Neural progenitor cell (in vitro differentiated cells): ENCODE measurements at places on chromosomes 16 and 17. TPM values are rescaled to one million over a fixed set of nuclear protein-coding genes. Genes with fewer than 3 reads are reported as not detected.
A peak's percentile ranks its signal among the peaks of the same experiment; 100 is the strongest.

The TUBB3 gene
- total RNA-seq = 41.4 and 107 TPM in 2 replicates

The PYDC1 gene
- total RNA-seq = not detected in 2 replicates

The CHRNB1 gene
- total RNA-seq = 7.4 and 7.5 TPM in 2 replicates

The EVPL gene
- not detected in 2 replicates for total RNA-seq

The DOC2A gene
- total RNA-seq = 3.1 and 8.1 TPM in 2 replicates

The SDR42E1 gene
- 0.12 and 0.37 TPM in 2 replicates for total RNA-seq

The CMTM1 gene
- total RNA-seq = 2.9 TPM in 1 of 2 replicates, not detected in the other

The CA7 gene
- total RNA-seq = not detected in 2 replicates

The GP2 gene
- not detected in 2 replicates for total RNA-seq

The LITAF gene
- total RNA-seq = 42.5 and 50.0 TPM in 2 replicates

The CD300LF gene
- not detected in 2 replicates for total RNA-seq

The FADS6 gene
- 0.36 TPM in 1 of 2 replicates, not detected in the other for total RNA-seq

The PRR29 gene
- 0.95 and 1.5 TPM in 2 replicates for total RNA-seq

The PPP1R1B gene
- total RNA-seq = 0.90 TPM in 1 of 2 replicates, not detected in the other

- H3K27ac ChIP-seq = peak overlapping the region; percentile 83
- H3K36me3 ChIP-seq = no peaks in the 10 kb centered on the region
- no peak overlapping the region for H3K4me3 ChIP-seq
- DNase-seq = peak; percentile 23
- H3K4me1 ChIP-seq = peaks cover 10% of the 10 kb centered on the region
Measured at GRCh38 chr17:61253937-61254574, 145.6 kb upstream of the TBX2 start.

DNA sequence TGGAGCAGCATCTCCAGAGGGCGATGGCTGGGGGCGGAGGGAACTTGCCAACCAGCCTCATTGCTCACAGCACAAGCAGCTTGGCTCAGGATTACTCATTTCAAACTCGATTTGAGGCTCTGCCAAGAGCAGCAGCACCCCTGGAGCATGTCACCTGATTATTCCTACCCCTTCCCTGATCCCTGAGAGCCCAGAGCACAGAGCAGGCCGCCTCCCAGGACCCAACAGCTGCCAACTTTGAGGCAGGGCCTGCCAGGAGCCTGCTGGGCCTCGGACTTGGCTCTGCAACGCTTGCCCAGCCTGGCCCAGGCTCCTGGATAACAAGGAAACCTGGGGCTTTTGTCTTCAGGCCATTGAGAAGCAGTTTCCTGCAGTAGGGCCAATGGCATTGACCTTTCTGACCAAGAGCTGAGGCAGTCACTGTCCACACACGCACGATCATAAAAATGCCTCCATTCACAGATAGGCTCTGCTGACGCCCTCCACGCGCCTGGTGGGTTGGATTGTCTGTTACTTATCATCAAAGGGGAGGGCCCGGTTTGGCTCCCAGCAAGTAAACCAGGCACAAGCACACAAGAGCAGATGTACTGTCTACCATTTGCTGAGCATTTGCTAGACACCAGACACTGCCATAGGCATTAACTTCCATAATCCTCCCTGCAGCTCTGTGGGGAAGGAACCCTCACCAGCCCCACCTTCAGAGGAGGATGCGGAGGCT is 406.6 kb upstream of the EEF2KMT start:
- no peak for DNase-seq
- H3K4me1 ChIP-seq = peaks cover 18% of the 10 kb centered on the region
- no peak overlapping the region for H3K27ac ChIP-seq
- no peaks in the 10 kb centered on the region for H3K36me3 ChIP-seq
- no peaks in the 10 kb centered on the region for H3K27me3 ChIP-seq

GRCh38 chr17:44536090-44536953 is 21.0 kb upstream of the FZD2 start:
- no peak overlapping the region for H3K4me3 ChIP-seq
- H3K36me3 ChIP-seq = no peaks in the 10 kb centered on the region
- no peak overlapping the region for H3K27ac ChIP-seq

DNA sequence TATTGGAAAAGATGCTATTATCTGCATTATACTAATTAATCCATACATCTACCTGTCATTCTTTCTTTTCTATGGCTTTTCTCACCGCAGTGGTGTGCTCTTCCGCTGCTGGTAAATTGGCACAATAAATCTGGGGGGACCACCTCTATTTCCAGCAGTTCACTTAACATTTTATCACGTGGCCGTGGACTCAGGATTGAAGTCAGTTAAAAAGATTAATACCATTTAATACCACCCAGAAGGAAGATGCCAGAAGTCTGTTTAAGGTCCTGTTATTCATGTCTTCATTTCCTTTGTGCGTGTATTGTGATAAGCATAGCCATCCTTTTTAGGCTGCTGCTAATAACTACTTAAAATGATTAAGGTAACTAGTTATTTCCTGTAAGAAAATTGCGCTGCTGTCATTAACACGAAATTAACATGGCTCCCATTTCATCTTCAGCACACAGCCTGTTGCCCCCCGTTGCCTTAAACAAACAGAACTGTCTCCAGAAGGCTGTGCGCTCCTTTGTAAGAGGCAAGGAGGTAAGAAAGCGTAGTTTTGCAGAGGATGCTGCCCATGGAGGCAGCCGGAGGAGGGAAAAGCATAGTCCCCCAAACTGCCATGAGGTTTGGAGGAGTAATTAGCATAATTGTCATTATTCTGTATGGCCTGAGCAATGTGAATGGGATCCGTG is 414.4 kb downstream of the UTP18 start:
- H3K27ac ChIP-seq = no peak overlapping the region
- no peaks in the 10 kb centered on the region for H3K36me3 ChIP-seq
- H3K4me1 ChIP-seq = no peaks in the 10 kb centered on the region
- no peak overlapping the region for H3K4me3 ChIP-seq
- DNase-seq = no peak

DNA sequence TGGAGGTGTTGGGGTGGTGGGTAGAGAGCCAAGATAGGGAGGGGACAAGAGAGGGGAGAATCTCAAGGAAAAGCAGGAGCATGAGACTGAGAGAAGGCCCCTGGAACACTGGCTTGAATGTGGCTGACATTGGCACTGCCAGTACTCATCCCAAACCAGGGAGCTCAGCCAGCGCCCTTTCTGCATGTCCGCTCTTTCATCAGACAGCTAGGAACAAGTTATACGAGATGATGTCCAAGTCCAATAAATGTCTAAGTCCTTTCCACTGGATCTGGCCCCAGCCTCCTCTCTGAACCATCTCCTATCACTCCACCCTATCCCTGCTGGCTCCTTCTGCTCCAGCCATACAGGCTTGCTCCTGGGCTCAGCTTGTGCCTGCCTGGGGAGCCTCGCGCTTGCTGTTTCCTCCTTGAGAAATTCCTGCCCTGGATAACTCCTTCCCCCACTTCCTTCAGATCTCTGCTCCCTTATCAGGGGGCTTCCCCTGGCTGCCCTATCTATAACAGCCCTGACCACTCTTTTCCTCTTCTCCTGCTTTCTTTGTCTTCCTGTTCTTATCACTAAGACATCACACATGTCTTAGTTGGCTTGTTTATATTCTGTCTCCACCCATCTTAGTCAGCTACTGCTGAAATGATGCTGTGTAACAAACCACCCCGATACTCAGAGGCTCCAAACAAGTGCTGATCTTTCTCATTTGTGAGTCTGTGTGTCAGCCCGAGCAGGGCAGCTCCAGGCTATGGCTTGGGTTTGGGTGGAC is 37.1 kb upstream of the MEOX1 start:
- H3K4me3 ChIP-seq = no peak overlapping the region
- no peak for DNase-seq

DNA sequence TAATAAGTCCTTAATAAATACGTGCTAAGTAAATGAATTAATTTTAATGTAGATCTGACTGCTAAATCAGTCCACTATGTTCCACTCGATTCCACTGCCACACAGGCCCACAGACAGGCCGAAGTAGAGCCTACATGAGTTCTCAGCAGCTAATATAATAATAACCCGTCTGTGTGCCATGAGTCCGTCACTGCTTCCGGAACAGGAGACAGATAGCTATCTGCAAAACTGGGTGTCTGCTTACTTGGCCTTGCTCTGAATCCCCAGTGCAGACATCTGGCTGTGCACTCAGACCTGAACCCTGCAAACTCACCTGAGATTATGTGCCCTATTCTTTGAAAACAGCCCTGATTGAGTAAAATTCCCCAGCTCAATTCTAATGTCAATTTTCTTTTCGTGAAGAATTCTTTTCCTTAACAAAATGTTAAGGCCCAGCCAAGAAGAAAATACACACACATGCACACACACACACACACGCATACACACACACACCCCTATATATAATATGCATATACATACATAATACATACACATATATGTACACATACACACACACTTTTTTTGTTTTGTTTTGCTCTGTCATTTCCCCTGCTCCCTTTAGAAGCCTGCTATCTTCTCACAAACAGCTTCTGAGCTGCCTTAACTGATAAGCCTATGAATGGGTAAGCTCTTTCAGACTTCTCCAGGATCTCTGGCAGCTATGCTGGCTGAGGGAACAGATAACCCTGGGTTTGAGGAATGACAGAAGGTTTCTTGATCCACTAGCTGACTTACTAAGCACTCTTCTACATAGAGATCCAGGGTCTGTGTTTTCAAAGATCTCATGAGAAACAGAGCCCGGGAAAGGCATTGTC is 39.8 kb upstream of the TOM1L1 start:
- no peaks in the 10 kb centered on the region for H3K36me3 ChIP-seq
- DNase-seq = no peak
- H3K4me3 ChIP-seq = no peak overlapping the region
- H3K4me1 ChIP-seq = no peaks in the 10 kb centered on the region
- no peaks in the 10 kb centered on the region for H3K27me3 ChIP-seq
- no peak overlapping the region for H3K27ac ChIP-seq

- H3K27me3 ChIP-seq = no peaks in the 10 kb centered on the region
- H3K36me3 ChIP-seq = no peaks in the 10 kb centered on the region
- H3K27ac ChIP-seq = no peak overlapping the region
- H3K4me3 ChIP-seq = no peak overlapping the region
- no peak for DNase-seq
Measured at GRCh38 chr16:12459391-12460063, 344.2 kb downstream of the CPPED1 start.

- H3K4me3 ChIP-seq = no peak overlapping the region
- H3K4me1 ChIP-seq = peaks cover 9% of the 10 kb centered on the region
- DNase-seq = no peak
- H3K27ac ChIP-seq = no peak overlapping the region
- no peaks in the 10 kb centered on the region for H3K36me3 ChIP-seq
Measured at GRCh38 chr16:71631776-71632175, 5.8 kb downstream of the MARVELD3 start.

GRCh38 chr16:58499615-58500351 is at the start of gene NDRG4:
TSS of gene NDRG4 (plus strand) at chr16:58500143. CDS start at chr16:58500249, 106 bp downstream.
- H3K4me3 ChIP-seq = peak within 1 kb of the TSS; percentile 56
- peaks cover 27% of the 10 kb centered on the region for H3K4me1 ChIP-seq
- H3K27ac ChIP-seq = no peak within 1 kb of the TSS
- no peaks in the 10 kb centered on the region for H3K36me3 ChIP-seq
- DNase-seq = peak; percentile 91
- H3K27me3 ChIP-seq = peaks cover 25% of the 10 kb centered on the region

- H3K4me3 ChIP-seq = no peak overlapping the region
- DNase-seq = no peak
- peaks cover 32% of the 10 kb centered on the region for H3K4me1 ChIP-seq
- no peaks in the 10 kb centered on the region for H3K36me3 ChIP-seq
- H3K27ac ChIP-seq = no peak overlapping the region
Measured at GRCh38 chr17:32276171-32276601, 10.6 kb downstream of the RHBDL3 start.

GRCh38 chr16:16075488-16076422 is 126.3 kb downstream of the ABCC1 start:
- no peak for DNase-seq
- H3K27ac ChIP-seq = no peak overlapping the region

- H3K4me1 ChIP-seq = no peaks in the 10 kb centered on the region
- no peak for DNase-seq
- H3K27me3 ChIP-seq = no peaks in the 10 kb centered on the region
- no peak overlapping the region for H3K4me3 ChIP-seq
- no peak overlapping the region for H3K27ac ChIP-seq
Measured at GRCh38 chr17:39187152-39187830, 10.2 kb downstream of the CACNB1 start.

GRCh38 chr17:13925579-13925978 is 143.7 kb upstream of the COX10 start:
- no peaks in the 10 kb centered on the region for H3K27me3 ChIP-seq
- no peak for DNase-seq
- H3K27ac ChIP-seq = no peak overlapping the region
- no peaks in the 10 kb centered on the region for H3K36me3 ChIP-seq
- peaks cover 6% of the 10 kb centered on the region for H3K4me1 ChIP-seq

DNA sequence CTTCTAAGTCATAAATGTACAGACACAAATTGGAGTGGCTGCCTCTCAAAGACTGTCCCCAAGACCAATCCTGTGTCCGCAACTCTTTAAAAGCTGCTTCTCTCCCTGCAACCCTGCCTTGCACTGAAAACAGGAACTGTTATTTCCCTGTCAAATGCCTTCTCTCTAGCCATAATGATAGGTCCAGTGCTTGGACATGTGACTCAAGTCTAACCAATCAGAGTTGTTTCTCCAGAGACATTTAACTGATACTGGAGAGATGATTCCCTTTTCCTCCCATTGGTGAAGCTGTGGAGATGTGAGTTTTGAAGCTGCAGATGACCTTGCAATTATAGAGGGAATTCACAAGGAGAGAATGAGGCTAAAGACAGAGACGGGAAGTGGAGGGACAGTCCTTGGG is 253.3 kb upstream of the CDH5 start:
- H3K4me1 ChIP-seq = peaks cover 4% of the 10 kb centered on the region
- no peaks in the 10 kb centered on the region for H3K36me3 ChIP-seq
- H3K27me3 ChIP-seq = no peaks in the 10 kb centered on the region

- H3K4me1 ChIP-seq = peaks cover 10% of the 10 kb centered on the region
- no peak for DNase-seq
- H3K27me3 ChIP-seq = peaks cover 87% of the 10 kb centered on the region
- H3K36me3 ChIP-seq = no peaks in the 10 kb centered on the region
Measured at GRCh38 chr17:34589120-34589965, 10.0 kb downstream of the TMEM132E start.

- peaks cover 3% of the 10 kb centered on the region for H3K4me1 ChIP-seq
- no peaks in the 10 kb centered on the region for H3K36me3 ChIP-seq
- no peak overlapping the region for H3K4me3 ChIP-seq
- H3K27me3 ChIP-seq = peaks cover 82% of the 10 kb centered on the region
Measured at GRCh38 chr16:58462499-58462996, 37.4 kb upstream of the NDRG4 start.

GRCh38 chr16:83070416-83071209 is 443.8 kb downstream of the CDH13 start:
- H3K36me3 ChIP-seq = no peaks in the 10 kb centered on the region
- H3K27ac ChIP-seq = no peak overlapping the region
- no peaks in the 10 kb centered on the region for H3K4me1 ChIP-seq
- no peaks in the 10 kb centered on the region for H3K27me3 ChIP-seq
- no peak overlapping the region for H3K4me3 ChIP-seq

DNA sequence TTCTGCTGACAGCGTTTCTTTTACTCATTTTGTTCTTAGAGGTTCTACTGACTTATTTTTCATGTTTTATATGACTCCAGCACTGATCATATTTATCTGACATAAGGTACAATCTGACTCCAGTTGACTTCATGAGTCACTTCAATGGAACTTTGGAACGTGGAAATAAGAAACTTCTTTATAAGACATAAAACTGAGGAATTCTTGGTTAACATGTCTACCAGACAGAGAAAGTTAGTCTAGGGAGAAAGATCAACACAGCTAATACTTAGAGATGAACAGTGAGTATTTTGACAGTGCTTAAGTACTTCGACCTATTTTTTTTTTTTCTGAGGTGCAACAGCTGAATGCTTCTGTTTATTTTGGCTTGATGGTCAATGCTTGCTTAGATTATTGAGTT is 679.5 kb downstream of the KCNJ2 start:
- no peak for DNase-seq
- no peak overlapping the region for H3K4me3 ChIP-seq
- no peaks in the 10 kb centered on the region for H3K36me3 ChIP-seq
- H3K4me1 ChIP-seq = no peaks in the 10 kb centered on the region
- H3K27ac ChIP-seq = no peak overlapping the region
- no peaks in the 10 kb centered on the region for H3K27me3 ChIP-seq

GRCh38 chr17:50423553-50424159 is 2.4 kb upstream of the ACSF2 start:
- no peak overlapping the region for H3K4me3 ChIP-seq
- DNase-seq = no peak
- H3K36me3 ChIP-seq = no peaks in the 10 kb centered on the region
- H3K27me3 ChIP-seq = peaks cover 16% of the 10 kb centered on the region
